ENCODE measurements at places on chromosomes 7 and 10.

DNA sequence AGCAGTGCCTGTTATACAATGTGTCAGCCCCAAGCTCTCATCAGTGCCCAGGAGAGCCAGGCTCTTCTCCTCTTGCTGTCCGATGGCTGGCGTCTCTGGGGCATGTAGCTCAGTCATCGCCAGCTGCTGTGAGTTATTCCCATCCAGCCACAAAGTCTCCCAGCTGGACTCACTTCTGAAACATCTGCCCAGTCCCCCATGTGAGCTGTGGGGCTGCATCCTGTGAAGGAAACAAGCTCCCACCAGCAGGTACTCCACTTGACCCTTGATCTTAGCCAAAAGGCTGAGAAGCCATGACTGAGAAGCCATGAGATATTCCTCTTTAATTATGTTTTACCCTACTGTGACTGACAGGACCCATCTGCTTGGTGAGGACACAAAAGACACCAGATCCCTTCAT lies 212.7 kb upstream of the IGFBP3 start:
- DNase-seq: no peak

- DNase-seq: no peak
These were observed 168.6 kb downstream of the NRP1 start for GRCh38 chr10:33165911-33166310.

GRCh38 chr10:78541481-78542140 lies 507.9 kb downstream of the RPS24 start:
- DNase-seq: no peak

- no peak for DNase-seq
These were observed 117.0 kb upstream of the AHR start for GRCh38 chr7:17181482-17181881.

- DNase-seq: no peak
These were observed 40.0 kb downstream of the FANK1 start for GRCh38 chr10:125936331-125936730.

DNA sequence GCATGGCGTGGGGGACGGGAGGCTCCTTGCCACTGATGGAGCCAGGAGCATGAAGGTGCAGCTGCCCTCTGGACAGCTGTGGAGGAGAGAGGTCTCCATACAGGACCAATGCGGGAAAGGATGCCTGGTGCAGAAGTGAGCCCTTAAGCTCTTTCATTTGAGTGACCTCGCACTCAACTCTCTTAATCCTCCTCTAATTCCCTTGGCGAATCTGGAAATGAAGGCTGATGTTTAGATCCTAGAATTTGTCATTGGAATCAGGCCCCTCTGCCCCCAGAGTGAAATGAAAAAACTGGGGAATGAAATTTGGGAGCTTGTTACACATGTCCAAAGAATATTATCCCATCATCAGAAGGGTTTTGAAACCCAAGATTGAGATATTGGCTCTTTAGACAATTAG lies 639.5 kb downstream of the LRMDA start:
- DNase-seq: no peak

DNA sequence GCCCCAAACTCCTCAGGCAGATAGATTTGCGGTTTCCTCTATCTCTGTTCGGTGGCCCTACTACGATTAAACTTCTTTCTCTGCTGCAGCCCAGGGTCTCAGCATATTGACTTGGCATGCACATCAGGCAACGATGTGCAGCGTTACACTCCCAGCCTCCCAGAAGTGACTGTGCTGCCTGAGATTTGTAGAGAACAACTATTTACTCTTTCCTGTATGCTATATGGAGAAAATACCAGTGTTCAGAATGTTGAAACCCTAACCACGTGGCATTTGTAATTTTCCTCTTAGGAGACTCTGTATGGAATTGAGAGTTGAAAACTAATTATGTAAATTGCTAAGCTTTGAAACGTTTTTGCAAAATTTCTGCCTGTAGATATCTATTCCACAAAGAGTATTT lies 50.9 kb downstream of the GNAI1 start:
- no peak for DNase-seq

DNA sequence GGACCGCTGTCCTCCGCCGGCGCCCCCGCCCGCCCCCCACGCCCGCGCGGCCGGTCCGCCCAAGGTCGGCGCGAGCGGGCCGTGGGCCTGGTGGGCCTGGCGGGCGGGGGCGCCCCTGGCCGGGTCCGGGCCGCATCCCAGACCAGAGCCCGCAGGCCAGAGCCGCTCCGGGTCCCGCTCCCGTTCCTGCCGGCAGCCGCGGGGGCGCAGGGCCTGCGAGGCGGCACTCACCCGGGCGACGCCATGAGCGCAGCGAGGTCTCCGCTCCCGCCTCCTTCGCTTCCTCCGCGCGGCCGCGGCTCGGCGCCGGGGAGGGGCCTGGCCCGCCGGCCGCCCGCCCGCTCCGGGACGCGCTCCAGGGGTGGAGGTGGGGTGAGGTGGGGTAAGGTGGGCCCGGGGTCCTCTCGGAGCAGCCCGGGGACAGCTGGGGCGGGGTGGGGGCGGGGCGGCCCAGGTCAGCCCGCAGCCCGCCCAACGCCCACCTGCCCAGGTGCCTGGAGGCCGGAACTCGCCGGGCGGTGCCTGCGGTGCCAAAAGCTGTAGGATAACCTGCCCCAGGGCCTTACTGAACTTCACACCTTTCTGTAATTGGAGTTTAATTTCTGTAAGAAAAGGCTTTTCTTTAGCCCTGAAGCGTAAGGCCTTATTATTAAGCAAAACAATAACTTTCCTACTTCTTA lies at the start of gene URGCP:
Gene URGCP, minus strand, starts transcription at position 266 of the 680 bp plus-strand sequence. Its CDS starts 21 bp downstream, at position 245.
- DNase-seq: no peak
